ENCODE measurements at places on chromosomes 13 and 19. TPM values are rescaled to one million over a fixed set of nuclear protein-coding genes. Genes with fewer than 3 reads are reported as not detected.
A peak's percentile ranks its signal among the peaks of the same experiment; 100 is the strongest.

DNA sequence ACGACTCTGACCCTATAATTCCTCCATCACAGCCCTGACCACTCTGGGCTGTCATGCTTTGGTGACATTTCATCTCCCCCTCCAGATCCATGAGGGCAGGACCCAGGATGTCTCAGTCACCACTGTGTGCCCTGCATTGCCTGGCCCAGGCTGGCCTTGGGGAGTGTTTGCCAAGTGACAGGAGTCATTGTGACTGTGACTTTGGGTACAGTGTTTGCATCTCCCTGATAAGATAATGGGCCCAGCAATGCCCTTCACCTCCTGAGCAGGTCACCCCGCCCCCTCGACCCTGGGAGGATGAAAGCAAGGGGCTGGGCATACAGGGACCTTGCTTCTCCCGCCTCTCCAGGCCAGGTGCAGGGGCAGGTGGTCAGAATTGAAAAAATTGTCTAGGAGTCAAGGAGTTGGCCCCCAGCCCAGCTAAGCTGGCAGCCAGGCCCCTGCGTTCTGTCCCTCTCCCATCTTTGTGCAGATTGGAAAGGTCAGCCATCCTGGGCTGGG lies 5.9 kb upstream of the ATP4A start:
- DNase-seq = no peak

DNA sequence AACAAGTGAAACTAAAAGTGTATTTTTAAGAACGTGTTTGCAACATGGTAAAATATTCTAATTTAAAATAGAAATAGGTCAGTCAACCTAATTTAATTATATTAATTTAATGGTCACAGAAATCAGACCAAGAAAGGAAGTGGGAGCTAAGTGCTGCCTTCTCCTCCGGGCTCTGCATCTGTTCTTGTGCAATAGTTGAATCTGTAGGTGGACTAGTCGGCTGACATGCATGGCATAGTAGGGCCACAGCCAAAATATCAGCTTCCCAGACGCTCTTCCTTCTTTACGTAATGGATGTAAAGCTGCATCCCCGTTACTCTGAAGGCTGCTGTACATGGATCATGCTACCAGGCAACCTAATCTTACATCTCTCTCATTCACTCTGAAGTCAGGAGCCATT lies 47.3 kb downstream of the COL4A1 start:
- DNase-seq = no peak

- no peak for DNase-seq
These were observed 21.6 kb upstream of the F2RL3 start for GRCh38 chr19:16867211-16867610.

- DNase-seq = no peak
These were observed 12.2 kb upstream of the SLC7A9 start for GRCh38 chr19:32881766-32882165.

DNA sequence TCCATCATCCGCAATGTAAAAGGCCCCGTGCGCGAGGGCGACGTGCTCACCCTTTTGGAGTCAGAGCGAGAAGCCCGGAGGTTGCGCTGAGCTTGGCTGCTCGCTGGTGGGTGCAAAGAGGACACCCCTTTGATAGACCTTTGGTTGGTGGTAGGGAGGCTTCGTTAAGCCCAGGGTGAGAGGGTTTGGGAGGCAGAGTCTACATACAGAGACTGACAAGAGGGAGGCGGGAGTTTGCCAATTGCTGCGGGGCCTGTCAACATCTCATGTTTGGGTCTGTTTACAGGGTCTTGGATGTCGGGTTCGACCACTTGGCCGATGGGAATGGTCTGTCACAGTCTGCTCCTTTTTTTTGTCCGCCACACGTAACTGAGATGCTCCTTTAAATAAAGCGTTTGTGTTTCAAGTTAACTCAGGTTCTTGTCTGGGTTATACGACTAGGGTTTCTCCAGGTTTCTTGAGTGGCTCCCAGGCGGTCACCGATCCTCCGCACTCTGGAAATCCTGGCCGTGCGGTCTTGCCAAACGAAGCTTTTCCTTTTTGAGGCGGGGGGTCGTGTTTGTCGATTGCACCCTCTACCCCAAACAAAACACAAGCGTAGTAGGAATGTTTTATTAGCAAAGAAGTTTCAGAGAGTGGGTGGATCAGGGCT lies 816 bp downstream of the RPS28 start:
- no peak for DNase-seq

DNA sequence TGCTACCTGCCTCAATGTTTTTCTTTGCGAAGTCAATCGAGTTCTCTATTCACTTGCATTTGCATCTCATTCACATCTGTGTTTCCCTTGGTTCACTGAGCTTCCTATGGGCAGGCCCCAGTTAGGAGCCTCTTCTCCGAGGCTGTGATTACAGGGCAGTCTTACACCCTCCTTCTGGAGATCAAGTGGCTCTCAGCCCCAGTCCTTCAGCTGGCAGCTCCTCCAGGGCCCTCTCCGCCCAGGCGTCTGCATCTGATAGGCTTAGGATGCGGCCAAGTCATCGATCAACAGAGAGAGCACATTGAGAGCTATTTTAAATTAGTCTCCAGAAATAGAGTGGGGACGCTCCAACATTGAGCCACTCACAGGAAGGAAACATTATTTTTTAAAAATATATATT lies 44.2 kb downstream of the MBNL2 start:
- no peak for DNase-seq

GRCh38 chr13:99389520-99390304 lies 82.5 kb upstream of the GPR183 start:
- no peak for DNase-seq

- no peak for DNase-seq
These were observed 45.8 kb downstream of the MIPEP start for GRCh38 chr13:23843436-23843835.

GRCh38 chr19:31534786-31535657 lies 185.8 kb upstream of the TSHZ3 start:
- DNase-seq = no peak

GRCh38 chr13:61179741-61180140 lies 235.9 kb downstream of the PCDH20 start:
- DNase-seq = peak; percentile 36

DNA sequence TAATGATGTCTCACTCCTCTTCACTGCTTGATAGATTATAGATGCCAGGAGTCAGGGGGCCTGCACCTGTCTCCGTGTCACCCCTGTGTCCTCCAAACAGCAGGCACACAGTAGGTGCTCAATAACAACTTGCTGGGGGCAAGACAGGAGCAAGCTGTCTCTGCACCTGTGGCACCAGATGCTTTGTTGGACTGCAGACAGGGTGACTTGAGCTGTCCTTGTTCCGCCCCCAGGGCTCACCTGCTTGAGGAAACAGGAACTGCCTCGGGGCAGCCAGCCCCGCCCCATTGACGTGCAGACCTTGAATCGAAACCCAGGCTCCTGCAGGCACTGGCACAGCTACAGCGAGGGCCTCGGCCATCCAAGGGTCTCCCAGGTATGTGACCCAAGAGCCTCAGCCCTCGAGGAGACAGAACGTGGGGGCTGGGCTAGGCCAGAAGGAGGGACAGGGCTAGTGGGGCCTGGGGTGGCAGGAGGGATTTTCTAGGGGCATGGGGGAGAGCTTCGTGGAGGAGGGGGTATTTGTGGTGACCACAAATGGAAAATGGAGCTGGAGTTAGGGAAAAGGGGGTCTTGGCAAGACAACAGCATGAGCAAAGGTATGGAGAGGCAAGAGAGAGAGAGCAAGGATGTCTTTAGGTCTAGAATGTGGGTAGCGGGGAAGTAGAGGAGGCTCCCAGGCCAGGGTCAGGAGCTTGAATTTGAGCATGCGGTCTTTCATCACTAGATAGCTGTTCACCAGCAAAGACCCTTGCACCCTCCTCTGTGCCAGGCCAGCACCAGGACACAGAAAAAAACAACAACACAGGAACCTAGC lies at the start of gene HSH2D:
TSS of gene HSH2D (plus strand) at position 287 of the 817 bp plus-strand sequence. CDS start 5,066 bp downstream, outside the sequence.
- peak; percentile 95 for DNase-seq

DNA sequence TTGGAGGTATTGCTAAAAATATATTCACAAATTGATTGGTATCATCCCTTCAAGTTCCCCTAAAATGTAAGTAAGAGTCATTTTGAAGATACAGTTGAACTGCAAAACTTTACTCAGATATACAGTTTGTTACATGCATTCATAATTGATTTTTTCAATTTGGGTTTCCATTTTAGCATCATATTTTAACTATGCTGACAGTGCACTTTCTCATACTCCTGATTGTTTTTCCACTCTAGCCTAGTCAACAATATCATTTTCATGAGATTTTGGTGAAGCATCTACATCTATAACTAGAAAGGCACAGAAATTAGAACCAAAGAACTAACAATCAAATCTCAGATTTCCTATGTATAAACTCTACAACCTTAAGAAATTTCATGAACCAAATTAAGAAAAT lies 2850.4 kb upstream of the PCDH20 start:
- no peak for DNase-seq

DNA sequence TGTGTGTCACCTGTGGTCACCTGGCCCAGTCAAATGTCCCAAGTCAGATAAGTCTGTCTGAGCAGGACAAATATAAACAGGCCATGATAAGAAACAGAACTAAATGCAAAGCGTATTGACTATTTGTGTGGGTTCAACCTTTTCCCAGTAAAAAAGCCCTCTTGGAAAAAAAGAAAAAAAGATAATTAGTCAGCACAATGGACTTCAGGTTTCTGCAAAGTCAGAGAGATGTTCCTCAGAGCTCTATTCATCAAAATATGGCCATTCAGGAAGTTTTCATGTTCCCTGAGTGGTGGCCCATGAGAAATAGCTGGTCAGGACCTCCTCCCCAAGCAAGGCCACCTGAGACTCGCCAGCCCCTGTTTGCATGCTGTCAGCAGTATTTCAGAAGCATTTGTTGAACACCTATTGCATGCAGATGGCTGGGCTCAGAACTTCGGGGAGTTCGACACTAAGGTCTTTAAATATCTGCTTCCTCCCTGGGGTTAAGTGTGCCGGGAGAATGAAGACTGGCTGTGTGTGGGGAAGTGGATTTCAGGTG lies 2.7 kb downstream of the FFAR3 start:
- DNase-seq = no peak

DNA sequence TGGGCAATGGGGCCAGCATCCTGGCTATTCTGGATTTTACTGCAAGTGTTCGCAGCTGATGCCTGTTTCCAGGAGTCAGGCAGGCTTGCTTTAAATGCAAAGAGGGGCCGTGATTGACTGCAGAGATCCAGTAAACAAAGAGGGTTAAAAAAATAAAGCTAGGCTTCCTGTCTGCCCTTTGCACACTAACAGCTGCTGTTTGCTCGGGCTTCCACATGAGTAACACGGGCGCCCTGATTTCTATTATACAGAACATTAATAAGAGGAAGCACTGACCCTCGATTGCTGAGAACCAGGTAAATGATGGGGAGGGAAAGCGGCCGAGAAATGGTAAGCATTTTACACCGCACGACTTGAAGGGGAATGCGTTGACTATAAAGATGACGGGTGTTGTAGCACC lies 254.2 kb upstream of the ZNF507 start:
- DNase-seq = peak; percentile 53

- no peak for DNase-seq
These were observed 1338.1 kb upstream of the SLC10A2 start for GRCh38 chr13:104404325-104404724.

DNA sequence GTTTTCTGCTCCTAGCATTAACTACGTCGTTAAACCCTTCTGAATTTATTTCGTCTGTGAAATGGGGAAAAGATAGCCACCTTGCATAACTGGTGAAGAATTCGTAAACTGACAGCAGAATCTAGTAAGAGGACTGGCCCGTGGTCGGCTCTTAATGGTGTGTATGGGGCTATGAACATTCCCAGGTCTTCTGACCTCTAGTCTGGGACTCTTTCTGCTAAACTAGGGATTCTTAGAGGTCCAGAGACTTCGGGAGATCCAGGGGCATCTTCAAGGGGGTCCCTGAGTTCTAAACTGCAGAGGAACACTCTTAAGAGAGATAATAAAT lies 231.1 kb upstream of the SERP2 start:
- no peak for DNase-seq

- no peak for DNase-seq
These were observed 89.9 kb downstream of the MZT1 start for GRCh38 chr13:72637561-72637960.

ZNF497 gene
- 1.5 TPM for total RNA-seq

ZNF580 gene
- total RNA-seq = not detected

CEACAM6 gene
- 5.5 TPM for total RNA-seq

PLIN4 gene
- 9.0 TPM for total RNA-seq

HS6ST3 gene
- total RNA-seq = 4.0 TPM

ZNF546 gene
- 2.7 TPM for total RNA-seq

ARRDC5 gene
- not detected for total RNA-seq

ZSCAN22 gene
- 5.2 TPM for total RNA-seq

LAIR1 gene
- 1.3 TPM for total RNA-seq

DAND5 gene
- total RNA-seq = not detected

CGB1 gene
- not detected for total RNA-seq

All from stomach (tissue), 19 donors.